ENCODE measurements at places on chromosomes 3 and 15. TPM values are rescaled to one million over a fixed set of nuclear protein-coding genes. Genes with fewer than 3 reads are reported as not detected.

The MFSD1 gene
- 223 TPM for total RNA-seq

The QARS1 gene
- total RNA-seq = 348 TPM

The CNTN3 gene
- 0.74 TPM for total RNA-seq

The FES gene
- 19.0 TPM for total RNA-seq

The ZNF385D gene
- 11.5 TPM for total RNA-seq

The HRG gene
- total RNA-seq = not detected

The CPNE4 gene
- not detected for total RNA-seq

The PEX5L gene
- 0.27 TPM for total RNA-seq

The TMEM44 gene
- 16.7 TPM for total RNA-seq

The SLC51B gene
- not detected for total RNA-seq

The SLC25A20 gene
- 20.9 TPM for total RNA-seq

The ARHGEF26 gene
- total RNA-seq = 2.0 TPM

The CELF6 gene
- 1.6 TPM for total RNA-seq

The SCG5 gene
- 16.7 TPM for total RNA-seq

The NPTN gene
- 72.6 TPM for total RNA-seq

The DNAH1 gene
- total RNA-seq = 3.4 TPM

The CHST2 gene
- 5.0 TPM for total RNA-seq

The MCF2L2 gene
- total RNA-seq = not detected

The TERC gene
- 124 TPM for total RNA-seq

The PLD1 gene
- total RNA-seq = 23.1 TPM

The HCLS1 gene
- 2.7 TPM for total RNA-seq

The INKA1 gene
- total RNA-seq = 4.4 TPM

All from fibroblast of the aortic adventitia (primary cell).